ENCODE measurements at places on chromosomes 12 and 14. TPM values are rescaled to one million over a fixed set of nuclear protein-coding genes. Genes with fewer than 3 reads are reported as not detected.

TUNAR gene
- not detected for total RNA-seq

CDH24 gene
- total RNA-seq, result 2.4 TPM

AKAP3 gene
- total RNA-seq, result 0.81 TPM

SIRT4 gene
- total RNA-seq, result 3.6 TPM

SLC22A17 gene
- 9.6 TPM for total RNA-seq

GPRC5D gene
- total RNA-seq, result not detected

OASL gene
- not detected for total RNA-seq

TMPRSS12 gene
- not detected for total RNA-seq

PPP1R3E gene
- total RNA-seq, result 10.9 TPM

DPPA3 gene
- total RNA-seq, result not detected

KRT77 gene
- total RNA-seq, result not detected

ZFHX2 gene
- 0.41 TPM for total RNA-seq

NEUROD4 gene
- total RNA-seq, result not detected

SLC17A8 gene
- total RNA-seq, result not detected

DLK1 gene
- total RNA-seq, result 0.09 TPM

ANKRD33 gene
- not detected for total RNA-seq

ASCL1 gene
- total RNA-seq, result not detected

SLCO1B1 gene
- total RNA-seq, result not detected

CIROP gene
- total RNA-seq, result not detected

PROX2 gene
- not detected for total RNA-seq

NPAS3 gene
- 0.36 TPM for total RNA-seq

CD27 gene
- total RNA-seq, result not detected

SUPT16H gene
- 107 TPM for total RNA-seq

PLD4 gene
- 0.16 TPM for total RNA-seq

PDE3A gene
- 16.2 TPM for total RNA-seq

SOAT2 gene
- not detected for total RNA-seq

KRT83 gene
- not detected for total RNA-seq

STAB2 gene
- total RNA-seq, result 0.08 TPM

KRT81 gene
- total RNA-seq, result not detected

NUAK1 gene
- 3.0 TPM for total RNA-seq

JPH4 gene
- total RNA-seq, result not detected

G2E3 gene
- total RNA-seq, result 43.9 TPM

INHBC gene
- not detected for total RNA-seq

CLEC4E gene
- total RNA-seq, result not detected

PCED1B gene
- 0.27 TPM for total RNA-seq

IFNG-AS1 gene
- 0.09 TPM for total RNA-seq

INHBE gene
- 0.99 TPM for total RNA-seq

NRXN3 gene
- 0.18 TPM for total RNA-seq
